ENCODE measurements at places on chromosomes 2 and 18.

DNA sequence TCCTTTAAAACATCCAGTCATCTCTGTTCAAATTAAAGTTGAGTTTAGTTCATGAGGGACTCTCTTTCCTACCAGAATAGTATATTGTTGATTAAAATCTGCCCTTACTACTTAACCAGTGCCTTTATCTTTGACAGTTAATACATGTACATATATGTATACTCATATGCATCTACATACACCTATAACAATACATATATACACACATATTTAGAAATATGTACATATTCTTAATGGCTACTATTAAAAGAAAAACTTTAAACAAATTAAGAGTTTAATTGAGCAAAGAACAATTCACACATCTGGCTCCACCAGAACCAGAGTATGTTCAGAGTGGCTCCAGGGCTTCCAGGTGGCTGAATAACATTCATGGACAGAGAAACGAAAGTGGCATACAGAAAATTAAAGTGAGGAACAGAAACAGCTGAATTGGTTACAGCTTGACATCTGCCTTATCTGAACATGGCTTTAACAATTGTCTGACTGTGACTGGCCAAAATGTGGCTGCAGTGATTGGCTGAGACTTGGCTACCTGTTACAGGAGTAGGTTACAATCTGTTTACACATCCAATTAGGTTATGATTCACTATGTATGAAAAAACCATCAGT lies 38.8 kb downstream of the ZNF519 start:
- DNase-seq, result no peak

DNA sequence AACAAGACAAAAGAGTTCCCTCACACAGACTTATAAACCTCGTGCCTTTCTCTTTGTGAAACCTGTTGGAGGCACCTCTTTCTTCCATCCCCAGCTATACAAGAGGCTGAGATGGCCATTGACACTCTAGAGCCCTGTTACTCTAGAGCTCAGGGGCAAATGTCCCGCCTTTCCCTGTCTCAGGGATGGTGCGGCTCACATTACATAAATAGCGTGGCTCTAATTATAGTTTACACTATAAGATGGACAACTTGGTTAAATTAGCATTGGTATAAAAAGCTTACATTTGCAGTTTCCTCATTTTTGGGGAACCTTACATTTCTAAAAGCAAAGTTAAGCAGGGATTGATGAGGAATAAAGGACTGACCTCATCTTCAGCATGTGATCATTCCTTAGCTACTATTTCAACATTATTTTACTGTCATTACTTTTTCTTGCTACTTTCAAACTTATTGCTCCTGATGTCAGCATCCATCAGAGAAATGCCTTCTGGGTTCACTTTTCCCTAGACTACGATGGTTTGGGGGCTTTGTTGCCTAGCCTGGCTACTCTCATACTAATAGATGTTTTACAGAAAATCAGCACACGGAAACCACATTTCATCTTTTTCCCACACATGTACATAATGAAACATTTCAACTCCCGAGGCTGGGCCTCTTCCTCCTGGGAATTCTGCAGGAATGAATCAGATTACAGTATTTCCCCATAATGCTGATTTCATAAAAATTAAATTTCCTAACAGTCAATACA lies 40.4 kb downstream of the FTCDNL1 start:
- no peak for DNase-seq

- DNase-seq, result no peak
Measured at GRCh38 chr2:191264647-191265081, 19.5 kb downstream of the MYO1B start.

- no peak for DNase-seq
Measured at GRCh38 chr2:120974950-120975349, 239.3 kb downstream of the GLI2 start.

DNA sequence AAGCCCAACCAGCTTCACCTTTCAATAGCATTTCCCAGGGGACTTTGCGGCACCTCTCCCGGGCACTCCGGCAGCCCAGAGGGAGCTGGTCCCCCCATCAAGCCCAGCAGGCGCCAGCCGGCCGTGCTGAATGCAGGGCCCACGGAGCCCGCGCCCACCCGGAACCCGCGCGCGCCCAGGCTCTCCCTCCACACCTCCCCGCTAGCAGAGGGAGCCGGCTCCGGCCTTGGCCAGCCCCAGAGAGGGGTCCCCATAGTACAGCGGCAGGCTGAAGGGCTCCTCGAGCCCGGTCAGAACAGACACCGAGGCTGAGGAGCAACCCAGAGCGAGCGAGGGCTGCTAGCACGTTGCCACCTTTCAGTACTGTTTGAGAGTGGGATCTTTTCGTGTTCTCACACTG lies 300.8 kb downstream of the DSEL start:
- DNase-seq, result no peak

DNA sequence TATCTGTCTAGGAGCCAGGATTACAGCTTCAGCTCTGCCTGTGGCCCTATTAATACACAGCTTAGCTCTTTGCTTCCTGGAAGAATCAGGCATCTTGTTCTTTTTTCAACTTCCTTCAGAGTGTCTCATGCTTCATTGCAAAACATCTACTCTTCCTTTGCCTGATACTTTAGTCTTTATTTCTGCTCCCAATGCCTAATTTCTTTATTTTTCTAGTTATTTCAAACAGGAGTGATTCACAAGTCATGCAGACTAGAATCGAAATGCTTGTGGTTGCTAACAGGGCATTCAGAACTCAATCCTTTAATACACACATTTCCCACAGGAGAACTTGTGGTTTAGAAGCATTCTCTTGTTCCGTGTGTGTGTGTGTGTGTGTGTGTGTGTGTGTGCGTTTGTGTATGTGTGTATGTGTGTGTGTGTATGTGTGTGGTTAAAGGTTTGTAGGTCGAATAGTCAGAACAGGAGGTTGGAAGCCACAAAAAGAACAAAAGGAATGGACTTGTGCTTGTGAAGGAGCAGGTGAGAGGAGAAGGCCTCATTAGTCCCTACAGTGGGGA lies 28.3 kb upstream of the INSIG2 start:
- no peak for DNase-seq
